ENCODE measurements at places on chromosomes 2 and 18.
A peak's percentile ranks its signal among the peaks of the same experiment; 100 is the strongest.

- no peak for DNase-seq
Measured at GRCh38 chr2:133053541-133053940, 383.5 kb upstream of the LYPD1 start.

DNA sequence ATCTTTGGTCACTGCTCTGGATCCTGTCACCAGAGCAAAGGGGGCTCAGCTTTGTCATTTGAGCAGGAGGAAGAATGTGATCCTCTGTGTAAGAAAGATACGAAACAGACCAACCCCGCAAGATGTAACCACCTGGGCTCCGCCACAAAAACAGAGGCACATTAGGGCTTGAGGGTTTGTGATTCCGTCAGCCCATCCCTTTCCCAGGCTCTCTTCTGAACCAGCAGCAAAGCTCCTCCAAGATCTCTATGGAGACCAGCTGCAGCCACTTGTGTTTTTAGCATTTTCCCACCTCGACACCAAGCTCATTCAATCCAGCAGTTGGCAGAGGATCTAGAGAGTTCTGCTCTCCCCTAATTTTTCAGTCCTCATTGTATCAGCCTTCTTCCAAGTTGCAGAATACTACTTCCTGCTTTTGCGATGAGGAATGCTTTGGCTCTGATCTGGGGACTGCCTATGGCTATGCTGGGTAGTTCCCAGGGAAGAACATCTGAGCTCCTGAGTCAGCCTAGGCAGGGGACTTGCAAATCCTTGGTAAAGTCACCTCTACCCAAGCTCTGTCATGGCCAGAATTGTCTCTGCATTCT lies 139.6 kb upstream of the RAB12 start:
- peak; percentile 22 for DNase-seq

- DNase-seq, result no peak
Measured at GRCh38 chr2:88764850-88765153, 73.3 kb downstream of the RPIA start.

- no peak for DNase-seq
Measured at GRCh38 chr2:200428961-200429665, 80.8 kb downstream of the KCTD18 start.

GRCh38 chr18:50297621-50298442 lies 10.3 kb upstream of the CXXC1 start:
- peak; percentile 29 for DNase-seq

GRCh38 chr2:128291161-128291843 lies 27.4 kb downstream of the HS6ST1 start:
- no peak for DNase-seq
